Activated naive CD8-positive, alpha-beta T cell treated with anti-CD3 and anti-CD28 coated beads, Interleukin-2, amount 10 ng/mL, durations not matched to agents 7 days and 5 days (primary cell): ENCODE measurements at places on chromosomes 1 and 21. TPM values are rescaled to one million over a fixed set of nuclear protein-coding genes. Genes with fewer than 3 reads are reported as not detected.

EVA1C gene
- total RNA-seq: 12.4 TPM

DNA sequence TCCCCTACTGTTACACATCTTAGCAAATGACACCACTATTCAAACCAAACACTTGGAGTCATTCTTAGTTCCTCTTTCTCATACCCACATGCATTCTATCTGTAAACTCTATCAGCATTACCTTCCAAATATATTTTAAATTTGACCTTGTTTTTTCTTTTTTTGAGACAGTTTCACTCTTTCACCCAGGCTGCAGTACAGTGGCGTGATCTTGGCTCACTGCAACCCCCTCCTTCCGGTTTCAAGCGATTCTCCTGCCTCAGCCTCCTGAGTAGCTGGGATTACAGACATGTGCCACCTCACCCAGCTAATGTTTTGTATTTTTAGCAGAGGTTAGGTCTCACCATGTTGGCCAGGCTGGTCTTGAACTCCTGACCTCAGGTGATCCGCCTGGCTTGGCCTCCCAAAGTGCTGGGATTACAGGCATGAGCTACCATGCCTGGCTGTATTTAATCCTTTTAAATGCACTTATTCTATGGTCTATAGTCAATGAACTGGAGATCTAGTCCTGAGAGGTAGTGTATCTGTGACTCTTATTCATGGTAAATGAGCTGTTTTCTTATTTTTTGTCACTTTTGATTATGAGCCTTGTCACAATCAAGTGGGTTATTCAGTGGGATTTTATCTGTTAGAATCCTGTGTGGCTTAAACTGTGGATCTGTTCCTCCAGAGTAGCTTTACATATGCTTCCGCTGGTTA is 73.1 kb downstream of the GATAD2B start:
- peaks cover 31% of the 10 kb centered on the region for H3K36me3 ChIP-seq
- no peak for DNase-seq
- peak overlapping the region; percentile 85 for H3K27ac ChIP-seq
- H3K4me1 ChIP-seq: peaks cover 17% of the 10 kb centered on the region
- H3K4me3 ChIP-seq: peak overlapping the region; percentile 71

DNA sequence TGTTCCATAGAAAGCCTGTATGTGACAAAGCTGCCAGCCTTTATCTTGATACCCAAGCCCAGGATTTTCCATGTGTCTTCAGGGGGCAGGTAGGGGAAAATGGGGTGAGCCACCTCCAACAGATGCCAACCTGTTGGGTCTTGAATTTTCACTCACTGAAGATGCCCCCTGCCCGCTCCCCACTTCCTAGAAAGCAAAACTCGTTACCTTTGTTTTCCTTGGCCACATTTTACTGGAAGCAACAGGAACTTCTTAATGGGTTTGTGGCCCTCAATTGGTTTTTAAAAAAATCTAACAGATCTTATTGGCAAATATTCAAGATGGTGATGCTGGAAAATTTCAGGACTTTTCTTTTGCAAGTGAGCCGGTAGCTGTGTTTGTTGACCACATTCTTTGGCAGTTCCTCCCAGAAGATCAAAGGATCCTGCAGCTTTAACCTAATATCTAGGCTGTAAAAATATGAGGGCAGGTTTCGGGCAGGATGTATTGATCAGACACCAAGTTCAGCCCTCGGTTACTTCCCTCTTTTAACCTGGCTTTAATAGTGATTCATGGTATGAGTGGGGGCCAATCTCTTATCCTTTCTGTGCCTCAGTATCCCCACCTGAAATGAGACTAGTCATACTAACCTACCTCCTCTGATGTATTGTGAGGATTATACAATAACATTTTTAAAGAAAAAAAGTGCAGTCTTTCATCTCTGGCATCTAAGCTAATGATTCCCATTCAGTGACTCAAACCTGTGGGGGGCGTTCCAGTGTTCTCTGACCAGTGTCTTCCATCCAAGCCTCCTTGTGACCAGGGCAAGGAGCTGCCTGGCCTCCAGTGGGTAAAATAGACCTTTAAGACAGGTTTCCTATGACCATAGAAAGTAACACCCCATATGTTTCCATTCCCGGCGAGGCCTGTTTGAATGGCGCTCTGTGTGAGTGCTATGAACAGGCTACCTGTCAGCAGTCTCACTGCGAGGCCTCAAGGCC is 21.3 kb upstream of the GNPAT start:
- H3K4me3 ChIP-seq: no peak overlapping the region
- H3K4me1 ChIP-seq: peaks cover 6% of the 10 kb centered on the region
- DNase-seq: no peak

- H3K36me3 ChIP-seq: peaks cover 7% of the 10 kb centered on the region
- no peak for DNase-seq
- H3K4me3 ChIP-seq: no peak overlapping the region
- no peaks in the 10 kb centered on the region for H3K27me3 ChIP-seq
Measured at GRCh38 chr21:14414932-14415508, 32.1 kb upstream of the HSPA13 start.

DNA sequence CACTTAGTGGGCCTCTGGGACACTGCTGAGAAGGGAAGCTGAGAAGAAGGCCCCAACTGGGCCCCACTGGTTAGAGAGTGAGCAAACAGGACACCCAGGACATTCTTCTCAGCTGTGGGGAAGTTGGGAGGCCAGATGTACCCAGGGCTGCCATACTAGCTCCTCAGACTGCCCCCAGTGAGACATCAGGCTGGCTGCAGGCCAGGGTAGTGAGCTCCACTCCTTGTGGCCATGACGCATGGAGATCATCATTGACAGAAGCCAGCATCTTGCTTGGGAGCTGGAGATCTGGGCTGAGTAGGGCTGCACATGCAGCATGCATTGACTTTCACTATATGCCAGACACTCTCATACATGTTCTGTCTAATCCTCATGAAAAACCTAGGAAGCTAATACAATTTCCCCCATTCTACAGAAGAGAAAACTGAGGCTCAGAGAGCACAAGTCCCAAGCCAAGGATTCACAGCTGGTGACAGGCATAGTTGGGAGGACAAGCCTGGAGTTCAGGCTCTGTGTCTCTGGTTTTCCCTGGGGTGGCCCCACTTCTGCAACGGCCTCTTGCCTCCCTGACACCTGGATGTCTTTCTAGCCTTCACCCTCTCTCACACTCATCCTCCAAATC is 24.1 kb upstream of the MYCL start:
- H3K4me3 ChIP-seq: no peak overlapping the region
- peaks cover 3% of the 10 kb centered on the region for H3K4me1 ChIP-seq
- no peaks in the 10 kb centered on the region for H3K36me3 ChIP-seq
- H3K27ac ChIP-seq: peak overlapping the region; percentile 18
- H3K27me3 ChIP-seq: no peaks in the 10 kb centered on the region

NCMAP gene
- 0.19 TPM for total RNA-seq

AMPD1 gene
- total RNA-seq: not detected
